Fibroblast of gingiva (primary cell): ENCODE measurements at places on chromosomes 7 and 10.

- no peak for DNase-seq
Measured at GRCh38 chr10:4501306-4501705, 324.7 kb upstream of the AKR1E2 start.

DNA sequence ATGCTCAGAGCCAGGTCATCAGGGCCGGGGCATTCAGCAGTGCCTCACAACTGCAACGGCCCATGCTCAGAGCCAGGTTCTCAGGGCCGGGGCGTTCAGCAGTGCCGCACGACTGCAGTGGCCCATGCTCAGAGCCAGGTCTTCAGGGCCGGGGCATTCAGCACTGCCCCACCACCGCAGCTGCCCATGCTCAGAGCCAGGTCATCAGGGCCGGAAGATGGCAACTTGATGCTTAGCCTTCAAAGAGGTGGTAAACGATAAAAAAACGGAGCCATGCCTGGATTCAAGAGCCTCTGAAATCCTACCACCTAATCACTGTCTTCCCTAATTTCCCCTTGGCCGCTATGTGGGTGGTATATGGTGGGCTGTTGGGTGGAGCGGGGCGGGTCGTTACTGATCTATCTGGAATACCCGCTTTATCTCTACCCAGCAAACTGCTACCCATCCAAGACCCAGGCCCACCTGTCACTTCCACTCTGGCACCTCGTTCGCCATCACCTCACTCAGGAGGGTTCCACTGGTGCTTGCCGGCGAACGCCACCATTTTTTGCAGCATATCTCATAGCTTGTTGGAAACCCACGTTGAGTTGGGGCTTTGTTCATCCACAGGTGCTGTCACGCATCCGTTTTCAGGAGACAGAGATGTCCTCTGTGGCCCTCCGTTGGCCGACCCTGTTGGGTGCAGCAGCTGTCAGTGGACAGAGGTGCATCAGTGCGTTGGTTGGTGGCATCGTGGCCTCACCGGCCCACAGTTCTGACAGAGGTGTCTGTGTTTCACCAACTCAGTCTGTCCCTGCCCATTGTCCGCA is 221.1 kb downstream of the EBF3 start:
- no peak for DNase-seq

DNA sequence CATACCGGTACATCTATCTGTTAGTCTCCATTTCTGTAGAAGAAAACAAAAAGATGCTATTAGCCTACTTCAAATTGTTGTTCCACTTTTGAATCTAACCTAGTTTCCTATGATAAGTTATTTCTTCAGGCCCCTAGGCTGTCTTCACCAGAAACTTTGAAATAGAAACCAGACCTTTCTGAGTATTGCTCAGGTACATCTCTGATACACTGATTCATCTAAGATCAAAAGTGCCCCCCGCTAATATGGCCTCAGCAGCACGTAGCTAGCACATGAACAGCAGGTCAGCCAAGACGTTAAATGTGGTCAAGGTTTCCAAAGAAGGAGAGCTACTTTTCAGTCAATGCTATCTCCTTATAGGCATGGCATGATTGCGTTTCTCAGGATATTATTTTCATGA is 23.6 kb downstream of the CTAGE6 start:
- no peak for DNase-seq

GRCh38 chr10:103706762-103707161 is 148.6 kb downstream of the SH3PXD2A start:
- no peak for DNase-seq

GRCh38 chr7:3922175-3922635 is 621.2 kb downstream of the SDK1 start:
- DNase-seq, result peak; percentile 96

- no peak for DNase-seq
Measured at GRCh38 chr10:103072891-103073290, 120.2 kb downstream of the NT5C2 start.

- DNase-seq, result peak; percentile 74
Measured at GRCh38 chr10:88920198-88920597, 32.4 kb downstream of the ACTA2 start.

- DNase-seq, result no peak
Measured at GRCh38 chr10:8378198-8378983, 323.9 kb downstream of the GATA3 start.

GRCh38 chr7:151847681-151848081 is 29.2 kb downstream of the PRKAG2 start:
- peak; percentile 34 for DNase-seq

DNA sequence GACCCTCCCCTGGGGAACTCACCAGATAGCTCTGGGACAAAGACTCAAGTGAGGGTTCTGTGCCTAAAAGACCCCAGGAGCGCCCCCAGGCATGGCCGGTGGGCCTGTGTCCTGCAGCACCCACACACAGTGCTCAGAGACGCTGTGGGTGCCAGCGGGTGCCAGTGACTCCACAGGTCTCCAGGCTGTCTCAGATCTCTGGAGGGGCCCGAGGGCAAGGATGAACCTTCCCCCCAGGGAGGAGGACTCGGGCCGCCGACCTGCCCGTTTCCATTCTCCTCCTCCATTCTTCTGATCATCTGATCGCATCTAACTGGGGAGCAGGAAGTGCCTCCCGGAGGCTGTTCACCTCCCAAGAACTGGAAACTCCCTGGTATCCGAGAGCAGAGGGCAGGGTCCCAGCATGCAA is 980 bp downstream of the ADAM8 start:
- DNase-seq, result no peak

DNA sequence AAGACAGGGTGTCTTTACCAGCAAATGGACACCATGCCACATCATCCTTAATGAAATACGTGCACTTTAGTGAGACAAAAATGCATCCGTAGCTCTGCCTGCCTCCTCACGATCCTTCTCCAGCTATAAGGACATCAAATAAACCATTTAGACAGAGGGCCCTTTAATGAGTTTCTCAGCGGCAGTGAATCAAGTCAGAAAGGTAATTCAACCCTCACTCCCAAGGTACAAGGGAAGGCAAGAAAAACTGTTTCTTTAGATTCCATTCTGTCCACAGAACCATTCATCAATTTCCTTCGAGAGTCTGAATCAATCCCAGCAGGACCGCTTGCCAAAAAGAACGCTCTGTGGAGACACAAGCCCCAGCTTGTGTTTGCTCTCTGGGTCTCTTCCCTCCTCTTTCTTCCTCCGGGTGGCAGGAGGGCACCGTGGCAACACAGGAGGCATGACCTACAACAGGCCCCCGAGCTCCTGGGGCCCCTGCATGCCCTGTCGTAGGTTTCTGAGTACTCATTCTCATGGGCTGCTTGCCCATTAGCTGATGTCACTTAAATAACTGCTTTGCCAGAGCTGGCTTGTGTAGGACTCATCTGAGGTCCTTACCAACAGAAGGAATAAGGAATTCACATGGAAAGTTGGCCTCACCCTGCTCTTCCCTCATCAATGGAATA is 297.8 kb upstream of the PRKCQ start:
- DNase-seq, result peak; percentile 2

DNA sequence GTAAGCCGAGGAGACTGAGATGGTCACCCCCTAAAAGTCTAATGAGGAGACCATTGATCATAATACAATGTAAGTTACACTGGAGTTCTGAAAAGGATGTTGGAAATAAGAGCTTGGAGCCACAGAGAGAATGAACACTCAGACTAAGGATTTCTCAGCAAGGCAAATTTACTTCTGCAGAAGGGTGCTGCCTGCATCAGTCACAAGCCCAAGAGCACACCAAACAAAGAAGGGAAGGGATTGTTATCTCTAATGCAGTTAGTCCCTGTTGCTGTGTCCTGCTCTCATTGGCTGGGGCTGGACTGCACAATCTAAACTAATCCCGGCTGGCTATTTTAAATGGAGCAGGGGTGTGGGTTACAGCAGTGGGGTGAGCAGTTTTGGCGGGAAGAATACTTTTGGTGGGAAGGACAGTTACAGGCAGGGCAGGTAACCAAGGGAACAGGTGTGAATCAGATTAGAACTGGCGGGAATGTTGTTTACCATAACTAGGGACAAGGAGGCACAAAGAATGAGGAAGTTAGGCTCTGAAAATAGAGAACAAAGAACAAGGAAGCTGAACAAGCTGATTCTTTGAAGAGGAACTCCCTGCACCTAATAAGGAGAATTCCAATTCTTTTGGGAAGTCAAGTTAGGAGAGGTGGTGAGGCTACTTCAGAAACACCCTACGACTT is 30.3 kb upstream of the TRIM24 start:
- no peak for DNase-seq

DNA sequence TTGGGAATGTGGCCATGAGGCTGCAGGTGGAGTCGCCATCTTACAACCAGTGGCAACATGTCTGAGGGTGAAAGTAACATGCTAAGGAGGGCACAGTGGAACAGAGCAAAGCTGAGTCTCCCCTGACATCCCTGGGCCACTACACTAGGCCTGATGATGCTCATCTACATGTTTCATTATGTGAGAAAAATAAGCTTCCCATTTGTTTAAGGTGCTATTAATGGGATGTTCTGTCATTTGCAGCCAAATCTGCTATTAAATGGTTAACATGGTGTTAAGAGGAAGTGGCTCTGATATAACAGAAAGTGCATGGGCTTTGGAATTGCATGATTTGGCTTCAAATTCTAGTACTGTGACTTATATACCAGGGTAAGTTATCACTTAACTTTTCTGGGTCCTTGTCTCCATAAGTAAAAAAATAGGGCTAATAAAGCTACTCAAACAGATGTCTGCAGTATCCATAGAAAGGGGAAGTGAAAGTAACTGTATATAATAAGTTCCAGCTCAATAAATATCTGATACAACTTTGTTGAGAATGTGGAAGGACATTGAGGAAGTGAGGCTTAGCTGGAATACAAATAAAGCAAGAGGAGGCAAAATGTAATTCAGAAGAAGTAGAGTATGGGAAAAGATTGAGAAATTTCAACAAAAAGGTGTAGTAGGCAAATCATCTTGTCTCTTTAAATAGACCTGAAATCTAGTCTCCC is 158.9 kb downstream of the RTKN2 start:
- DNase-seq, result no peak

GRCh38 chr7:127766831-127767459 is 115.0 kb downstream of the SND1 start:
- no peak for DNase-seq

DNA sequence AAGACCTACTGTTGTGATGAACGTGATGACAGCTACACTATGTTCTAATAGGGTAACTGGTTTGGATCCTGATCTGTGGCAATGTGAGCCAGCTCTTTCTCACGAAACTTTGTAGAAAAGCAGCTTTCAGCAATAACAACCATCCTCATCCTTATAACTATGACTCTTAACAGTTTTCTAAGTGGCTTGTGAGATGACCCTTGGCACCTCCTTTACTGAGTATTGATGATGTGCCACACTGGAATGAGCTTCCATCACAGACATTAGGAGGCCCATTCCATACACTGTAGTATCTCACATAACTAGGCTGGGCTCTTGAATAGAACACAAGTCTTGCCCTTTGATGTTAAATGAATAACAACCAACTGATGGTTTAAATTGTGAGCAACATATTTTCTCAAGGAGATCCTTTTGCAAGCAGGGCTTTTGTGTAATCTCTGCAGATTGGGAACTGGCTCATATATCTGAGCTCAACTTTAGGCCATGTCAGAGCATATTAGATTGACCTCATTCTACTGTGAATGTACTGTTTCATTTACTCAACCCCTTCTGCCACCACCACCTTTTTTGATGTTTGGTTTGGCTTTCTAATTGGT is 46.4 kb downstream of the MYPN start:
- DNase-seq, result peak; percentile 81

GRCh38 chr10:21300551-21300950 is 224.9 kb downstream of the SKIDA1 start:
- no peak for DNase-seq

- DNase-seq, result no peak
Measured at GRCh38 chr10:110158051-110159005, 49.1 kb upstream of the MXI1 start.

DNA sequence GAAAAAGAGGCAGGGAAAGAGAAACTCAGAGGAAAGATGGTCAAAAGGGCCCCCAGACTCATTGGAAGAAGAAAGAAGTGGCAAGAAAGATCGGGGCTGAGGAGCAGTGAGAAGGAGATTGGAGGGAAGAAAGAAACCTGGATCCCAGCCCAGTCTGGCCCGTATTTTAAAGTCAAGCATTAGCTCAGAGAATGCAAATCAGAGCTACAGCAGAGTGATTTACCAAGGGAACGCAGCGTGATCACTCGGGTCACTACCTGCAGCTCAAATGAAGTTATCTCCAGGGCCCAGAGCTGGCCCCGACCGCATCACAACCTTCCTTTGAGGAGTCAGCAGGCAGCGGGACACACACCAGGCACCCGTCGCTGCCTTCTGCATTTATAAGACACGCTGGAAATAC is 72.8 kb downstream of the CARD11 start:
- DNase-seq, result no peak

GRCh38 chr7:133679977-133680376 is 427.1 kb downstream of the EXOC4 start:
- no peak for DNase-seq

GRCh38 chr7:13839063-13839462 is 150.4 kb downstream of the ETV1 start:
- no peak for DNase-seq

GRCh38 chr10:132691711-132692153 is 94.2 kb downstream of the NKX6-2 start:
- DNase-seq, result no peak

DNA sequence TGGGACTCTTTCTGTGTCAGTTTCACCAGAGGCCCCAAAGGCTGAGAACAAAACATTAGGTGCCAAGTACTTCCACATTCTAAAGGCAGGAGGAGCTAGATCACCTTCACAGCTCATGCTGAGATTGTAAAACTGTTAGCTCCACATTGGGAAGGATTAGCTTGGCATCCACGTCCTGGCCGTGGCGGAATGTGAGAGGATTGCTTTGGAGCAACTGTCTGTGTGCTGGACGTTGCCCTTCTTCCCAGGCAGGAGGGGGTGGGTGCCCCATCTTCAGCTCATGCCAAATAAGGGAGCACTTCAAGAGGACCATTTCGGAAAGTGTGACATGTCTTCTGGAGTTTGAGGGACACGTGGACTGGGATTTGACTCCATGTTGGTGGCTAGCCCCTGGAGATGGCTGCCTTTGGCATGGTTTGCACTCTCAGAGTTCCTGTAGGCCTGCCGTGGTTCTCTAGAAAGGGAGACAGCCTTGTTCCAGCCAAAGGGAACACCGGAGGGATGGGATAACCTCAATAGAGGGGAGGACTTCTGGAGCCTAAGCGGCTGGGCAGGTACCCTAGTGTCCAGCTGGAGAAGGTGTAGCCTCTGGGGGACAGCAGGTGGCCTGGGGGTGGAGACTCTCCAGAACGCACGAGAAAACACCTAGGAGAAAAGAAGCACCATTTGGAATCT is 19.9 kb upstream of the FMC1 start:
- DNase-seq, result peak; percentile 25

- no peak for DNase-seq
Measured at GRCh38 chr10:119245272-119245671, 37.9 kb downstream of the GRK5 start.

- DNase-seq, result no peak
Measured at GRCh38 chr10:52343439-52343838, 29.4 kb downstream of the DKK1 start.

- no peak for DNase-seq
Measured at GRCh38 chr7:4683043-4683883, 1.2 kb downstream of the FOXK1 start.

GRCh38 chr10:88106366-88106765 is 242.9 kb downstream of the PTEN start:
- no peak for DNase-seq

GRCh38 chr7:103803631-103804030 is 185.8 kb downstream of the RELN start:
- no peak for DNase-seq
